Activated CD4-positive, alpha-beta T cell treated with anti-CD3 and anti-CD28 coated beads for 4 hours (primary cell): ENCODE measurements at places on chromosomes 1 and 21.

DNA sequence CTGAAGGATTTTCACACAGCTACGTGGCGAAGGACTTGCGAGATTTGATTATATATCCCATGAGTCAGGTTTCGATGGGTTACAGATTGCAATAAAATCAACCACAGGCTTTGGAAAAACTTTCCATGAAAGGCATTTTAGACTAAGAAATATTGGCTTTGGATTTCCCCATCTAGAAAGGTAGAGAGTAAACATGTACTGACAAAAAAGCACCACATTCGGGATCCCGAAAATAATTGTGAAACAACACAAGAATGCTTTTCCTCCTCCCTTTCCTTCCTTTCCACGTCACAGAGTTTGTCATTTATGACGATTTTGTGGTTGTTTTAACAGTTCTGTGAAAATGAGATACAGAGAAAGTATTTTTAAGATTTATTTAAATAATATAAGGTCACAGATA is 38.5 kb downstream of the TGFB2 start:
- no peak for DNase-seq

DNA sequence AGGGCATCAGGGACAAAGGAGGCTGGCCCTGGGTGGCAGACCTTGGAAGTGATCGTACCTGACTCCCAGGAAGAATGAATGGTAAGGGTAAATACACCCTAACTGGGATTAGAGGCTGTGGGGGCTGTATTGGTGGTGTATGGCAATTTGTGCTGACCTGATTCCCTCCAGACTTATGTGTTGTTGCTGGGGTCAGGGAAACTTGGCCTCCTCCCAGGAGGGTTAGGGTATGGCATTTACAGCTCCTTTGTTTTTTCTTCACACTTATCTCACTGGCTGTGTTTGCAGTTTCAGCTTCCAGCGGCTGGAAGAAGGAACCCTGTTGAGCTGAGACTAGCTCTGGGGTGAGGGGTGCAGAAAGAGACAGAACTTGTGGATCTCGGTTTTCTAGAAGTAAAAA is 8.2 kb downstream of the VANGL1 start:
- no peak for DNase-seq

DNA sequence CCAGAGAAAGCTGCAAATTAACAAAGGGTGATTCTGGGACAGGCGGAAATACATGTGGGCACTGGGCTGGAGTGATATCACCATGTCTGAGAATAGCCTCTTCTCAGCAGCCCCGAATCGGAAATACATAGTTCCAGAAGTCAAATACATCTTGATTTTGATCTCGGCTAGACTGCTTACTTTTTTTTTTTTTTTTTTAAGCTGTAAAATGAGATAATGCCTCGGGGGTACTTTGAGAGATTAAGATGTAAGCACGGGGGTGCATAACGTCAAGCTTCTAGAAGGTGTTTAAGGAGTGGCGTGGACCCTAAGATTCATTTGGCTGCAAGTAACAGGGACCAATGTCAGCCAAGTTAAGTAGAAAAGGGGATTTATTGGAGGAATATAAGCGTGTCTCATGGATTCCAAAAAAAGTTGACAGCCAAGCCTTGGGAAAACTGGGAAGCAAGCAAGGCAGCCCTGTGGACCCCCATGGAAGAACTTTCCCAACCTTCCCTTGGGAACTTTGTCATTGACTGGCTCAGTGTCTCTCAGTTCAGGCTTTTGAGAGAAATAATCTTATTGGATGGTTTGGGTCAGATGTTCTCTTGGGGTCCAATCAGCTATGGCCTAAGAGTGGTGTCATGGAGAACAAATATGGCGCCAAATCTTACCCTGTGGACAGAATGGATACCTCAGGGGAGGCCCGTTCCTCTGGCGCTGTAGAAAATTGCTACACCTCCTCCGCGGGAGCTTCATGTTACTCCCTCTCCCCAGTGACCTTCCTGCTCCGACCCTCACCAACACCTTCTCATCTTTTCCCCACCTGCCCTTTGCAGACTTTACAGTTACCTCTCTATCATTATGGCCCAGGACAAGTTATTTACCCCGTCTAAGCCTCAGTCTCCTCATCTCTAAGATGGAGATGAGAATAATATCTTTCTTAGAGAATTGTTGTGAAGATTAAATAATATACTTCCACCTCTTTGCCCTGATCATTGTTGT is 186.6 kb downstream of the KAZN start:
- no peak for DNase-seq

GRCh38 chr1:46187106-46187869 is 10.9 kb downstream of the POMGNT1 start:
- no peak for DNase-seq

- peak; percentile 26 for DNase-seq
Observed at GRCh38 chr1:160428655-160429054, 28.3 kb downstream of the VANGL2 start.

DNA sequence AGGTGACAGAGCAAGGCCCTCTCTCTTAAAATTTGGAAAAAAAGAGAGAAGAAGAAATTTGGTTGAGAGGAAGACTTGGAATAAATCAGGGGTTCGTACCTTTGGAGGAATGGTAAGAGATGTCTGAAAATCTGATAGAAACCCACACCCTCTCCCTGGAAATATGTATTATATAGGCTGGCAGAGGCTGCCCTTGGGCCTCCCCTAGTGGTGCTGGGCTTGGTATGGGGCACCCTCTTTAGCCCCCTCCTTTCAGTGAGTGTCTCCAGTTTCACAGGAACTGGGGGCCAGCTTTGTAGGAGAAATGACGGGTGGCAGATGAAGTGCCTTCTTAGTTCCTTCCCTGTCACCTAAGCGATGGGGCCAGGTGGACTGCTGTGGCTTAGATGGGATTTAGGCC is 82.9 kb upstream of the SLC2A1 start:
- no peak for DNase-seq

- DNase-seq = no peak
Observed at GRCh38 chr1:88399690-88400089, 284.4 kb upstream of the PKN2 start.

DNA sequence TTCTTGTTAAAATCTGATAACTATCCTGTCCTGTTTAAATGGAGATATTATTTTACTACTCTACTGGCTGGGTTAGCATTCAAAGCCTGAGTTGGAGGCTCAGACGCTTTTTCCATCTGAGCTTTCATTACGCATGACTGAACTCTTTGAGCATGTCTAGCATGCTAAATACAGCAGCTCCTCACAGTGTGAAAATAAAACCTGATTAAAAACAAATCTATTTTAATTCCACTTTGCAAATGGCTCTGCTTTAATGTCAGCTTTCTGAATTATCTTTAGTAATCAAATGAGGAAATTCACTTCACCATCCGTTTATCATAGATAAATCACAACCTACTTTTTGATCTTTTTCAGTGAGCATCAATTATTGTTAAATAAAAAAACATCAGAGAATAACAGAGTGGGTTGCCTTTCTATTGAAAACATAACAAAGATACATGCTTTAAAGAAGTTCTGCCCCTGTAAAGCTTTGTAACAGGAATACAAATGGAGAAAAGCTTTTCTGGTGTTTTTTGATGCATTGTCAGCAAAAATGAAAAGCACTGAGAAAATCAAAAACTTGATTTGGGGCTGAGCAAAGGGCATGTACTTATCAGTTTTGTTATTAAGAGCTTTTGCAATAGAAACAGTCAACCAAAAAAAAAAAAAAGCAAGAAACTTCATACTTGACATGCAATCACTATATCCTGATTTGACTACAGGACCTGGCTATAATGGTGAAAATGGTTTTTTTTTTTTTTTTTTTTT is 3.5 kb upstream of the SPEN start:
- DNase-seq = no peak

- DNase-seq = no peak
Observed at GRCh38 chr1:9260059-9260766, 25.6 kb downstream of the H6PD start.

- DNase-seq = no peak
Observed at GRCh38 chr1:89975540-89976125, 19.3 kb upstream of the ZNF326 start.

GRCh38 chr1:36384542-36385409 is 948 bp downstream of the STK40 start:
- peak; percentile 30 for DNase-seq
